ENCODE measurements at places on chromosomes 4 and X.
A peak's percentile ranks its signal among the peaks of the same experiment; 100 is the strongest.

- DNase-seq = no peak
These were observed 325.5 kb upstream of the F9 start for GRCh38 chrX:139204898-139205667.

GRCh38 chrX:74423289-74423998 lies 2.2 kb downstream of the SLC16A2 start:
- no peak for DNase-seq

DNA sequence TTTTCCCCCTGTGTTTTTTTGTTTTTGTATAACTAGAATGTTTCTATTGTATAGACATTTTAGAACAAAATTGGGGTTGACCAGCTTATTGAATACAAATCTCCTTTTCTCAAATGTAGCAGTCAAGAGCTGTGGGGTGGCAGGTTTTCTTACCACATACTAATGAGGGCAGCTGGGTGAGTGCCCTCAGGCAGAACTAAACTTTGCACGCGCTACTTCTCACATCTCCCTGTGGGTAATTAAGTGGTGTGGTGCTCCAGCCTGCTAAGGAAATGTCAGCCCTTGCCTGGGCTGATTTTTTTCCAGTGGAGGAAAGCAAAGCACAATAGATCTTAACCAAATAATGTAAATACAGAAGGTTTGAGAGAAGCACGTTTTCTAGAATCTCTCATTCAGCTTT lies 717.6 kb upstream of the TENM3 start:
- no peak for DNase-seq

DNA sequence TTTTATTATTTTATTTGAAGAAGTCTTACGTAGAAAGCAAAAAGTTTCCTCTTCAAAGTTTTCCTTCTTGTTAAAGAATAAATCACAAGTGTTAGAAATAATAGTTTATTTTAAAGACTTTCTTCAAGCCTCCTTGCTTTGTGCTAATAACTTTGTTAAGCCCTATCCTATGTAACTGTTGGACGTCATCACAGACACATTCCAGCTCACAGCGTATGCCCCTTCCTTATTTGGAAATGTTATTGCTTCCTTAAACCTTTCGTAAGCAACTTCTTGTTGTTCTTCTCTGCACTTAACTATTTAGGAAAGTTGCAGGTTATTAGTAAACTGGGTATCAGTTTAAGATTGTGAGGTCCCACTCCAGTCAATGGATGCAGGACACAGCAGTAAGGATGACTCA lies 7.6 kb upstream of the SRD5A3 start:
- DNase-seq = no peak

- DNase-seq = peak; percentile 1
These were observed 275.5 kb downstream of the PPARGC1A start for GRCh38 chr4:23614284-23614892.

GRCh38 chr4:74665346-74665745 lies 129.0 kb downstream of the BTC start:
- no peak for DNase-seq

DNA sequence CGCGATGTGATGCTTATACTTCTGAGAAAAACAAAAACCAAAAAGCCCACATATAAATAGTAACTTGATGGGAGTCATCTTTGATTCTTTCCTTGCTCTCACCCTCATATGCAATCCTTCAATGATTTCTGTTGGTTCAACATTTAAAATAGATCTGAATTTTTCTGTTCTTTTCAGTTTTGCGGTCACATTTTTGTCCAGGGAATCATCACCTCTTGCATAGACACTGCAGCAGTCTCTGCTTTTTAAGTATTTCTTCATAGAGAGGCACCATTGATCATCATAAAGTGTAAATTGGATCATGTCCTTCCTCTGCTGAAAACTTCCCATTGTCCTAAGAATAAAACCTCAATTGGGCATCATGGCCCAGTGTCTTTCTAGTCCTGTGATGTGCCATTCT lies 81.1 kb upstream of the SLC4A4 start:
- DNase-seq = no peak

DNA sequence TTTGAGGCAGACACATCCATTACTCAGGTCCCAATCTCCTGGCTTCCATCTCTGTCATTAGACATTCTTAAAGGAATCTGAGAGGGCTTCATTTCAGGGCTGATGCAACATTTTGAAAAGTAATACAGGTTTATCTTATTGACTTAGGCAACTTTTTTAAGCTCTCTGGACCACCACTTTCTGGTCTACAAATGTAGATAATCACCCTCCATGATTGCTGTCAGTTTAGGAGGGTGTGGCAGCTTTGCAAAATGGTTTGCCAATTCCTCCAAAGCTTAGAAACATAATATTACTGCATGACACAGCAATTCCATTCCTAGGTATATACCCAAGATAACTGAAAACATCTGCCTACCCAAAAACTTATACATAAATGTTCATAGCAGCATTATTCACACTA lies 77.6 kb downstream of the ARHGAP6 start:
- DNase-seq = no peak

DNA sequence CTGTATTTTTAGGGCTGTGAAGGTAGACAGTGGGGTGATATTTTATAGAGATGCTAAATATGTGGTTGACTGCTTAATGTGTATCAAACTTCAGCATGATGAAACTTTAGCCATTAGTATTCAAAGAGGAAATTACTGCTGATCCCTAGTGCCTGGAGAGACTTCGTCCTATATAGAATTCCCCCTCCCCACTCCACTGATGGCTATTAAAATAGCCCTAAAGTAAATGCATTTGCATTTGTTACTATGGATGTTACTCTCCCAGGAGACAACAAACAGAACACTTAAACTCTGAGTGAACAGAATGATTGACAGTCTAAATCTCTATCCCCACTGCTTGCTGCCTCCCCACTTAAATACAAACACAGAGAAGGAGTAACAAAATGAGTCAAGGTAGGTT lies 39.1 kb downstream of the ADGRL3 start:
- no peak for DNase-seq

DNA sequence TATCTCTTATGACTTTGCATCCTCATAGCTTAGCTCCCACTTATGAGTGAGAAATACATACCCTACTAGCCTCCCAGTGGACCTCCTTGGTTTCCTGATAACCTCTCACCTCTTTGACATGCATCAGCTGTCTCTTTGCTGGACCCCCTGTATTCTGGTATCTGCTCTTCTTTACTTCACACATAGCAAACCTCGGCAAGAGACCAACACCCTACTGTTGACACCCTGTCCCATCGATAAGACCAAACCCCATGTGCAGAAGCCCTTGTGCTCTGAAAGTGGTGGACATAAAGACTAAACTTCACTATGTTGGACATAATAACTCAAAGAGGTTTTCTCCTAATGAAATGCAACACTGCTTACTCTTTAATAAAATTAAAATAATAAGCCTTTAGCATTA lies 75.7 kb downstream of the RNF150 start:
- DNase-seq = no peak

DNA sequence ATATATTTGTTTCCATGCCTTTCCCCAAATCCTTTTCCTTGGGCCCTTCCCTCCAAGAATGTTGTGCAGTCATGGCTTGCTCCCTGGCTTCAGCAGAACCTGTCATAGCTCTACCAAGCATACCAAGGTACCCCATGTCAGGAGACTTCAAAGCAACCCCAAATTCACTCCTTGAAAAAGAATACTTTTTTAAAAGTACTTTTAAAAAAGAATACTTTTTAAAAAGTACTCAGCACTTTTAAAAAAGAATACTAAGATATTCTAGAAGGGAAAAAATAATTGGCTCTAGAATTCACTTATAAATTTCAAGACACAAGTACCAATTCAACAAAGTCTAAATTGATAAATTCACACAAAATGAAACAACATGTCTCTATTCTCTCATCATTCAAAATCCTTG lies 76.0 kb downstream of the NR3C2 start:
- no peak for DNase-seq

- DNase-seq = no peak
These were observed 94.5 kb upstream of the IL13RA1 start for GRCh38 chrX:118632862-118633261.

DNA sequence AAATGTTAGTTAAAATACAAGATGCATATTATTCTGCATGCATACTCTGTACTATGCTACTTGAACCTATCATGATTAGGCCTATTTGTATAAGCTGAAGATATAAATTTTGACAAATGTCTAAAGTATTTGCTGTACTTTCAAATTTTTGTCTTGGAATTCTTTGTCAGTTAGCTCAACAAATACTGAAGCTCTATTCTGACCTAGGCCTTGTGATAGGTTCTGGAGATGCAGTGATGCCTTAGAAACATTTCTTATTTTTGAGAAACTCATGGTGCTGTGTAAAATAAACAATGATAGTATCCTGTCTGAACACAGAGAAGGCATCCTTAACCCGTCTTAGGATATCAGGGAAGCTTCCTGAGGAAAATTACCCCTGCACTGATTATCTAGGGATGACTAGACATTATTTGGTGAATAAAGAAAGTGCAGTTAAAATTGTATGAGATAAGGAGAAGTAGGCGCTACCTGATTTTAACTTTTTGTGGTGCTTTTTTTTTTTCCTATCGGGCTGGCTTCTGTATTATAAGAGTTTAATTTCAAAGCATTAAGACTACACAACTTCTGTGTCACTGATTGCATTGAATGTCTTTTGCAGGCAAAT lies 43.4 kb downstream of the MOB1B start:
- no peak for DNase-seq

DNA sequence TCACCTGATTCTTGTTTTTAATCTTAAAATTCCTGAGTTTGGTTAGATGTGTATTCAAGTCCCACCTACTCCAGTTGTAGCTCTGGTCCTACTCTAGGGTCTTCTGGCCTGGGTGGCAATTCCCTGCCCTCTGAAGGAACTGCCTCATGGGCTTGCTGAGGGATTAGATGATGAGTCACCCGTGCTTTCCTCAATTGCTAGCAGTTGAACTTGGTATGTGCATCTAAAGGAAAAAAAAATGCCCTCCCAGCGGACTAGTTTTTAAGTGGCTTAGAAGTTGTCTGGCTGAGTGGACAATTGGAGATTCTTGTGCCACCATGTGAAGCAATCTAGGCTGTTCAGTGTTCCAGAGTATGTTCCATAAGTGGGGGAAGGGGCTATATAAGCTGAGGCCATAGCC lies 127.0 kb downstream of the CCNG2 start:
- DNase-seq = no peak

DNA sequence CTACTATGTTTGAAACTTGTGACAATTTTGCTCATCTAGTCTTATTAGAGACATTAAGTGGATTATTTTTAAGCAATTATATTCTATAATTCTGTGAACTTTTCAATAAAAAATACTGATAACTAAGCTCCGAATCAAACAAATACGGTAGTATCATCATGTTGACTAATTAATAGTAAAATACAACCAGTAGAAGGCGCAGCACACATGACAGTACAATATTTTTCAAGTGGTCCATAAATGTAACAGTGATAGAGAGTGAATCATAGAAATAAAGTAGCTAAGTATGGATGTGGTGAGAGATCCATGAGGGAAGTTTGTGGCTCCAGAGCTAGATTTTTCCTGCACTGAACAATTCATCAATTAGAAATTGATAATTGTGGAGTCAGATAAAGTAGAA lies 666.2 kb downstream of the KCTD8 start:
- DNase-seq = no peak

DNA sequence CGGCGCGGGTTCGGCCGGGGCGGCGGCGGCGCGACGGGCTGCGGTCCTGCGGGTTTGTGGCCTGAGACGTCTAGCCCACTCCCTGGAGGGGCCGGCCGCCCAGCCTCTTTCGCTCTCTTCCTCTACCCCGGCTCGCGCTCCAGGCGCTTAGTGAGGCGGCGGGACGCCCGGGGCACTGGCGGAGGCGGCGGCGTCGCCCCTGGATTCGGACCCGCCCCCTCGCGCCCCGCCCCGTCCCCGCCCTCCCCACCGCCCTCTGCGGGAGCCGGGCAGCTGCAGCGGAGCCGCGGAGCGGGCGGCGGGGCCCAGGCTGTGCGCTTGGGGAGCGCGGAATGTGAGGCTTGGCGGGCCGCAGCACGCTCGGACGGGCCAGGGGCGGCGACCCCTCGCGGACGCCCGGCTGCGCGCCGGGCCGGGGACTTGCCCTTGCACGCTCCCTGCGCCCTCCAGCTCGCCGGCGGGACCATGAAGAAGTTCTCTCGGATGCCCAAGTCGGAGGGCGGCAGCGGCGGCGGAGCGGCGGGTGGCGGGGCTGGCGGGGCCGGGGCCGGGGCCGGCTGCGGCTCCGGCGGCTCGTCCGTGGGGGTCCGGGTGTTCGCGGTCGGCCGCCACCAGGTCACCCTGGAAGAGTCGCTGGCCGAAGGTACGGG lies at the start of gene BMP2K:
Gene BMP2K, plus strand, starts transcription at position 272 of the 650 bp plus-strand sequence. Its CDS starts 194 bp downstream, at position 466.
- DNase-seq = peak; percentile 76

DNA sequence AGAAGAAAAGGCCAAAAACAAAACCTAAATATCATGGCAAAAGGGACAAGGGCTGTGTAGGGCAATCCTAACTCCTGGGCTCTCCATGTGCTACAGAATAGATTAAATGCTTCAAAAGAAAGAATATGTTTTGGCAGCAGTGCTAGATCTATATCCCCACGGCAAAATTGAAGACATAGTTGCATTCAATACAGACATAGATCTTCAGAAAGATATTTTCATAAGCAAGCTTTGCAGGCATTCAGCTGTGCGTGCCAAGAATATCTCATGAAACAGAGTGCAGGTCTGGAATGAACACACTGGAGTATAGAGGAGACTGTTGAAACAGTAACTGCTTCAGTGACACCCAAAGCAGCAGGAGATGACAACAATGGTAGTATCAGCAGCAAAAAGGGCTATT lies 1476.9 kb downstream of the ARAP2 start:
- no peak for DNase-seq

Measured in inflammatory macrophage treated with lipopolysaccharide for 1 hour (primary cell).